NCI-H510A treated with DMSO at 0.1 percent for 48 hours (cell line): ENCODE measurements at places on chromosomes 5 and 9.

GRCh38 chr9:104686081-104686480, 8.2 kb upstream of the OR13D1 start:
- no peak for DNase-seq

DNA sequence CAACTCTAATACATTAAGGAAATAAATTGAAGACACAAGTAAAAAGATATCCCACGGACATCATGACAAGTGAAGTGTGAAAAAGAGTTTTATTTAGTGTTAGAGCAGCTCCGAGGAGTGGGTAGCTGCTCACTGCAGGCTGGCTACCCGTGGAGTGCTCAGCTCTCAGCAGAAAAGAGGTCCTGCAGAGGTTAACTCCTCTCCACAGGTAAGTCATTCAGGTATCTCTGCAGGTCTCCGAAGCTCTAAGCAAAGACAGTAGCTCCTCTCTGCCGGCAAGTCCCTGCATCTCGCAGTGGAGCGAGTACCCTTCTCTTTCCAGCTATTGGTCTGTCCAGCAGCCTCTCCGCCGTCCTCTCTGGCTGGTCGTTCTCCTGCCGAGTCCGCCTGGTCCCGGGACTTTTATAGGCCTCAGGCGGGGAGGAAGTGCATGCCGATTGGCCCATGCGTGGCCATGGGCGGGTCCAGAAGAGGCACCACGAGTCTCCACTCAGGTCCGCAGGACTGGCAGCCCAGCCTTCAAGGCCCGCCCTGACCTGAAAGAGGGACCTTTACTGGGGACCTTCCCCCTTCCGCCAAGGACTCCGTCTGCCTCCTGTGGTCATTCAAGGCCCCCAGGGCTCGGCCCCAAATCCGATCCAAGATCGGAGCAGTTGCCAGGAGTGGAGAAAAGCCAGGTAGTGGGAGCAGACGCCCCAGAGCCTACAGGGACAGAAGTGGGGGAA, 29.9 kb downstream of the BTNL9 start:
- DNase-seq, result no peak

DNA sequence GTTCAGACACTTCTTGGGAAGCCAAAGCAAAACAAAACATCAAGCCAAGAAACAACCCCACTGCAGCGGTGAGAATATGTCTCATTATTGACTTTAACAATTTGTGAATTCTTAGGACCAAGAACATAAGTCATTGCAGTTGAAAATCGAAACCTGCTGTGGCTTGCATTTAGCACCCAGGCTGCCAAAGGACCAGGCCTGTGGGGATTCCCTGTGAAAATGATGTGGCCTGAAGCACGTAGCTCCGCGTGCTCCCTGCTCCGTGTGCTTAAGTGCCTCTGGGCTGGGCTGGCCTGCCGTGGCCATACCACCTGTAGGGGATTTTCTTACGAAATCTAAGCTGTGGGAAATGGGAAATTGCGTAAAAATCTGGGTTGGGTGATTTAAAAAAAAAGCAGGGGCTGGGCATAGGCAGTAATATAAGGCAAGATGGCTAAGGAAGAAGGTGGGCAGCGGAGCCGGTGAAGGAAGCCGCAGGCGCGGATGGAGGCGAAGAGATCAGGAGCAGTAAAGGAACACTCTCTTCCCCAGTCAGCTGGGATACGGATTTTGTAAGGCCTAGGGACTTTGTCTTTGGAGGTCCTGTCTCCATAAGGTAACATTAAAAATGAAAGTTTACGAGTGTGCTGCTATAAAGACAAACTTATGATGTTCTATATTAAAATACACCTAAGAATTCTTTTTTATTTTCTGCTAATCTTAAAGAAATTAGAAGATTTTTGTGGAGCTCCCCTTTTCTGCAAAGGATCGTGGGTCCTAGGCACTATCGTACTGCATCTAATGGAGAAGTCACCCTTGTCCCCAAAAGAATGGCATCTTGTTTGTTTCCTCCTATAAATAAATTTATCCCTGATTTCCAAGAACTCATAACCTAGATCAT, 189.6 kb upstream of the SEMA6A start:
- no peak for DNase-seq

DNA sequence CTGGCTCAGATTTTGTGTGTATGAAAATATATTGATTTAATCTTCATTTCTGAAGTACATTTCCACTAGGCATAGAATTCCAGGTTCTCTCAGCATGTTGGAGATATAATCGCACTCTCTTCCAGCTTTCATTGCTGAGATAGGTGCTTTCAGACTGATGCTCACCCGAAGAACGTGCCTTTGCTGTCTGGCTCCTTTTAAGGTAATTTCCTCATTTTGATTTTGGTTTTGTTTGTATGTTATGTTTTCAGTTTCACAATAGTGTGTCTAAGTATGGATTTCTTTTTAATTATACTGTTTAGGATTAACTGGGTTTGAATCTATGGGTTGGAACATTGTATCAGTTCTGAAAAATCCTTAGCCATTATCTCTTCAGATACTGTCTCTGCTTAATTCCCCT, 132.0 kb upstream of the NFIB start:
- DNase-seq, result no peak

- no peak for DNase-seq
Observed at GRCh38 chr5:149426931-149427330, 47.8 kb upstream of the IL17B start.
